Mucosa of descending colon (tissue), 3 donors: ENCODE measurements at places on chromosomes 2 and 18.
A peak's percentile ranks its signal among the peaks of the same experiment; 100 is the strongest.

- DNase-seq, result no peak
Observed at GRCh38 chr2:232993231-232993821, 19.7 kb downstream of the NGEF start.

- no peak for DNase-seq
Observed at GRCh38 chr2:73291461-73292315, 1.7 kb downstream of the EGR4 start.

DNA sequence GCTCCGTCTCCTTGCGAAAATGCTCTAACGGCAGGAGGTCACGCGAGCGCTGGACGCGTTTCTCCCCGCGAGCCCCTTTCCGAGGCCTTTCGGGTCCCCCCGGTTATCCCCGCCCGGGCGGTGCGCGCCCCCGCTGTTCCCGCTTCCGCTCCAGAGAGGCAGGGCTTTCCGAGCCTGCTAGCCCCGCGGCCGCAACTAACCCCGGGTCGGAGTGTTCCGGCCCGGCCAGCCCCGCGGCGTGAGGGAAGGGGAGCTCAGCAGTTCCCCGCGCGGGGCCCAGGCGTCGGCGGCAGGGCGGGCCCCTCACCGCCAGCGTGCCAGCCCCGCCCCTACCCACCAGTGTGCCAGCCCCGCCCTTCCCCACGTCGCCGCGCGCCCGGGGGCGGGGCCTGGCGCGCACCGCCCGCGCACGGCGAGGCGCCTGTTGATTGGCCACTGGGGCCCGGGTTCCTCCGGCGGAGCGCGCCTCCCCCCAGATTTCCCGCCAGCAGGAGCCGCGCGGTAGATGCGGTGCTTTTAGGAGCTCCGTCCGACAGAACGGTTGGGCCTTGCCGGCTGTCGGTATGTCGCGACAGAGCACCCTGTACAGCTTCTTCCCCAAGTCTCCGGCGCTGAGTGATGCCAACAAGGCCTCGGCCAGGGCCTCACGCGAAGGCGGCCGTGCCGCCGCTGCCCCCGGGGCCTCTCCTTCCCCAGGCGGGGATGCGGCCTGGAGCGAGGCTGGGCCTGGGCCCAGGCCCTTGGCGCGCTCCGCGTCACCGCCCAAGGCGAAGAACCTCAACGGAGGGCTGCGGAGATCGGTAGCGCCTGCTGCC is at the start of gene MSH6:
Gene MSH6, plus strand, starts transcription at position 475 of the 815 bp plus-strand sequence. Its CDS starts 89 bp downstream, at position 564.
- peak; percentile 93 for DNase-seq

- DNase-seq, result no peak
Observed at GRCh38 chr2:232386490-232386739, 7.9 kb downstream of the ALPP start.

- DNase-seq, result no peak
Observed at GRCh38 chr2:217980591-217980990, 22.2 kb downstream of the TNS1 start.

DNA sequence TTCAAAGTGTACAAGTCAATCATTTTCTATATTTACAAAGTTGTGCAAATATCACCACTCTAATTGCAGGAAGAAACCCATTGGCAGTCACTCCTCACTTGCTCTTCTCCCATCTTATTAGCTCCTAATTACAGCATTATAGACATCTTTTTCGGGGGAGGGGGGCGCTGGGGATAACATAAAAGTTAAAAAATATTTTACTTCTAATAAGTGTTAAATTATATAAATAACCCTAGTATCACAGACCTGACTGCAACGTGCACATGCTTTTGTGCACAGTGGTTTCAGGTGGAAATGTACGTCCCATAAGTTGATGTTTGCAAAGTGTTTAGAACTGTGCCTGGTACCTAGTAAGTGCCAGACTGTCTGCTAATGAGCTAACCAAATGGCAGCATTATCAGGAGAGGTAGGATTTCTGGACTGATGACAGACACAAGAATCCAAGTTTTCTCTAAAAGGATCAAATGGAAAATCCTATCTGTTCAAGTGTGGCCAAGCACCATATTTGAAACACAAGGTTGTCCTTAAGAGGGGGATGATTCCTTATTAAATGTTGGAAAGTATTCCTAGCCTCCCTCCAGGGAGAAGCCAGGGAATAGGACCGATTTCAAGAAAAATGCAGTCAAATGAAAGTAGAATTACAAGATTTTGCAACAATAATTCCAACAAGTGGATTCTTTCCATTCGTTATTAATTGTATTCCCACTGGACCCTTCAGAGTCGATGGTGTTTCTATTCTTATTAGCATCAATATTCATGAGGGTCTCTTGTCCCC is 70.0 kb downstream of the ACKR3 start:
- no peak for DNase-seq

DNA sequence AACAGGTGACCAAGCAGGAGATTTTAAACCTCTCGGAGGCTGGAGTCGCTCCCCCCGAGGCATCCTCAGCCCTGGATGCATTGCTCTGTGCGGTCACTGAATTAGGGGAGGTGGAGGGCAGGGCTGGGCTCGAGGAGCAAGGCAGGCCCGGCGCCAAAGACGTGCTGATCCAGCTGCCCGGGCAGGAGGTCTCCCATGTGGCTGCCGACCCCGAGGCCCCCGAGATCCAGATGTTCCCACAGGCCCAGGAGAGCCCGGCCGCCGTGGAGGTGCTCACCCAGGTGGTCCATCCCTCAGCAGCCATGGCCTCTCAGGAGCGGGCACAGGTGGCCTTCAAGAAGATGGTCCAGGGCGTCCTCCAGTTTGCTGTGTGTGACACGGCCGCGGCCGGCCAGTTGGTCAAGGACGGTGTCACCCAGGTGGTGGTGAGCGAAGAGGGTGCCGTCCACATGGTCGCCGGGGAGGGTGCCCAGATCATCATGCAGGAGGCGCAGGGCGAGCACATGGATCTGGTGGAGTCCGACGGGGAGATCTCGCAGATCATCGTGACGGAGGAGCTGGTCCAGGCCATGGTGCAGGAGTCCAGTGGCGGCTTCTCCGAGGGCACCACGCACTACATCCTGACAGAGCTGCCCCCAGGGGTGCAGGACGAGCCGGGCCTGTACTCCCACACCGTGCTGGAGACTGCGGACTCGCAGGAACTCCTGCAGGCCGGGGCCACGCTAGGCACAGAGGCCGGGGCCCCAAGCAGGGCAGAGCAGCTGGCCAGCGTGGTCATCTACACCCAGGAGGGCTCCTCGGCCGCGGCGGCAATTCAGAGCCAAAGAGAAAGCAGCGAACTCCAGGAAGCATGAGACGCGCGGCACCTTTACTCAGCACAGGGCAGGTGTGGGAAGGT is 145.1 kb downstream of the PTGR3 start:
- DNase-seq, result no peak

DNA sequence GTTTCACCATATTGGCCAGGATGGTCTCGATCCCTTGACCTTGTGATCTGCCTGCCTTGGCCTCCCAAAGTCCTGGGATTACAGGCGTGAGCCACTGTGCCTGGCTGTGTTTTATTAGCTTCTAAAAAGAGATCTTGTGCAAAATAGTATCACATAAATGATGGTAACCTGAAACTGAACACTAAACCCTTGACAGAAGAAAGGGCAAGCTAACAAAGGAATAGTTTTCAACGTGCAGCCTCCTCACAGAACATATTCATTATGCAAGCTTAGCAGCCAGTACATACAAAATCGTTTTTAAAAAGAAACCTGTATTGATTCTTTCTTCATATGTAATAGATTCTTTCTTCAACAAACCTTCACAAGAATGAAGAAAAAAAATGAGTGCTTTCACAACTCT is 20.6 kb downstream of the CHN1 start:
- no peak for DNase-seq

DNA sequence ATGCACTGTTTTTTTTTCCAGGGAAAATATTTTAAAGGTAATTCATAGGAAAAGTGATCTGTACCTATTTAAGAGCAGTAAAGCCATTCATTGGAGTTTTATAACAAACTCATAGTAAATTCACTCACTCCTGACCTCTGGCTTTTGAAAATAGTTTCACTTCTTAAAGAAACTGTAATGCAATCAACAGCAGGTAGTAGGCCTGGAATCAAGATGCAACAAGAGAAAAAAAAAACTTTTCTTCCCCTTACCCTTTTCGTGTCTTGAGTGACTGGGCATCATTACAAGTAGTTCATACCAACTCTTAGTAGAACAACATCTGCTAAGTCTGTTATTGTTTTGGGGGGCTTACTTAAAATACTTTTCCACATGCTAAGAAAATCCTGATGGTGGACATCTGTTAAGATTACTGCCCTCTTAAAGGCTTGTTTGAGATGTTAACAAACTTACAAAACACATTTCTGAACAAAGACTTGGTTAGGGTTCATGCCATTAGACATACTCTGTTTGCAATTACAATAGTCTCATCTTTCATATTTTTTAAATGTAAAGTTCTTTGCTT is 164.1 kb upstream of the FOSL2 start:
- no peak for DNase-seq

DNA sequence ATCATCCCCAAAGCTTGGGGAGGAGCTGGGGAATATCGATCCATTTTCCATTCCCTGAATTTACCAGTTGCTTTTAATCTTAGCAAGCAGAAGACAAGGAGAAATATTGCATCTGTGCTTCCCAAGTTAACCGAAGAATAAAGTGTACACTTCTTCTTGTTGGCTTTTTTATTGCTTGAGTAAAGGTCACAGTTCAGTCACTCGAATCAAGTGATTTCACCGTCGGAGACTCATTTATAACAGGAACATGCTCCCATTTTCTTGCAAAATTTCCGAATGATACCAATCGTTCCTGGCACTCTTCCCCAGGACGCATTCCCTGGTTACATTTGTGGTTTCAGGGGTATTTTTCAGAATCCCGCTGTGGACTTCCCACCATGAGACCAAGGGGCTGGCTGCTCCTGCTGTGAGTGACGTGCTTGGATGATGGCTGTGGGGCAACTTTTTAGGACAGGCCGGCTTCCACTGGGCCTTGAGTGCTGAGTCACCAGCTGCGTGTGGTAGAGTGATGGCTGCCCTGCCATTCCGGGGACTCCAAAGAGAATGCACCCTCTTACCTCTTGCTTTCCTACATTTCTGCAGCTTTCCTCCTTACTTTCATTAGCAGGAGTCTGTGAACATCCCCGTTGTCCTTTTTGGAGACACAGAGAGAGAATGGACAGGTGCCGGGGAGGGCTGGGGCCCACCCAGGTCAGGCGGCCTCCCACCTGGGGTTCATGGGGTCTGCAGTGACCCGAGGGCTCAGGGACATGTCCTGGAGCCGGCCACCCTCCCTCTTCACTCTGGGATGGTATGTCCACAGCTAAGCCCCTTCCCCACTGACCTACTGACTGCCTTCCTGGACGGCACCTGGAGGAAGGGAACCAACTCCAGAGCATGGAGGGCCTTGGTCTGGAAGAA is 60.7 kb upstream of the HDAC4 start:
- DNase-seq, result no peak

- DNase-seq, result no peak
Observed at GRCh38 chr18:28494151-28494550, 317.2 kb upstream of the CDH2 start.

DNA sequence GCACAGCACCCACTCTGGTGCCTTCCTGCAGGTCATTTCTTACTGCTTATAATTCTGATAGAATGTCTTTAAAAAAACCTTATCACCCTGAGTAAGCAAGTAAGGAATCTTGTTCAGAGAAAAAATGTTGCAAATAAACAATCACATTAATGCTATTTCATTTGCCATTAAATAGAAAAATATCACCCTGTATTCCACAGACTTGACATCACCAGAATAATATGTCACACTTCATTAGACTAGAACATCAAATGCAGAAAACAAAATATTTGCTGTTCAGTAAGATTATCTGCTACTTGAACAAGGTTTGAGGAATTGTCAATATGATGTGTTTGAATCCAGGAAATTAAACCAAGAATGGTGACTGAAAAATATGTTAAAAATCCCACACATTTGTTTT is 236.6 kb upstream of the MMADHC start:
- no peak for DNase-seq

GRCh38 chr18:79374408-79375171 is 21.1 kb upstream of the NFATC1 start:
- no peak for DNase-seq

DNA sequence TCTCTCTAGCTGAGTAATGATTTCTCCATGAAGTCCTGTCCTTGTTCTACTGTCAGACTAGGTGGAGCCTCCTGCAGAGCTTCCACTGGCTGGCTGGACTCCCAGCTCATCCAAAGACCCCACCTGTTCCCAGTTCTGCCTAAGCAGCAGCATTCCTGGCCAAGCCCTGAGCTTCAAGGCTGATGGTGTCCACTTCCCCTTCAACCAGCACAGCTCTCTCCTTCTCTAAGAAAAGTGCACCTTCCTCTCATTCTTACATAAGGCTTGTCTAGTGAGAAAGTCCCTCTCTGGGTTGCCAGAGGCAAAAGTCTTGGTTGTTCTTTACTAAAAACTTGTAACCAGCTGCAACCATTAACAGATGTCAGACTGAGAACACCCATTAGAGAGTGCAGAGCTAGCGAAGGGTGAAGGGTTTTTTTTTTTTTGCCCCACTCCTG is 58.9 kb downstream of the CXCR4 start:
- no peak for DNase-seq

DNA sequence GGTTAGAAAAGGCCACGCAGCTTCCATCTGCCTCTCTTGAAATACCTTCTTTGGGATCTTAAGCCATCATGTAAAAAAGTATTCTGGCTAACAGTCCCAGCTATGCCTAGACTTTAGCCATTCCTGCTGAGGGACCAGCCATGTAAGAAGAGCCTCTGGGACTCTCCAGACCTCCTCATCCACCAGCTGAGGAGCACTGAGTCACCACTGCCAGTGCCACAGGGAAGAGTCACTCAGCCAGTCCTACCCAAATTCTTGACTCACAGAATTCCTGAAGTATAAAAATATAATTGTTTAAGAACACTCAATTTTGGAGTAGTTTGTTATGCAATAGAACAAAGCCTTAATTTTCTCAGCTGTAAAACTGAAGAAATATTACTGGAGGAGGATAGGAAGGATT is 436.7 kb downstream of the ZEB2 start:
- DNase-seq, result no peak

DNA sequence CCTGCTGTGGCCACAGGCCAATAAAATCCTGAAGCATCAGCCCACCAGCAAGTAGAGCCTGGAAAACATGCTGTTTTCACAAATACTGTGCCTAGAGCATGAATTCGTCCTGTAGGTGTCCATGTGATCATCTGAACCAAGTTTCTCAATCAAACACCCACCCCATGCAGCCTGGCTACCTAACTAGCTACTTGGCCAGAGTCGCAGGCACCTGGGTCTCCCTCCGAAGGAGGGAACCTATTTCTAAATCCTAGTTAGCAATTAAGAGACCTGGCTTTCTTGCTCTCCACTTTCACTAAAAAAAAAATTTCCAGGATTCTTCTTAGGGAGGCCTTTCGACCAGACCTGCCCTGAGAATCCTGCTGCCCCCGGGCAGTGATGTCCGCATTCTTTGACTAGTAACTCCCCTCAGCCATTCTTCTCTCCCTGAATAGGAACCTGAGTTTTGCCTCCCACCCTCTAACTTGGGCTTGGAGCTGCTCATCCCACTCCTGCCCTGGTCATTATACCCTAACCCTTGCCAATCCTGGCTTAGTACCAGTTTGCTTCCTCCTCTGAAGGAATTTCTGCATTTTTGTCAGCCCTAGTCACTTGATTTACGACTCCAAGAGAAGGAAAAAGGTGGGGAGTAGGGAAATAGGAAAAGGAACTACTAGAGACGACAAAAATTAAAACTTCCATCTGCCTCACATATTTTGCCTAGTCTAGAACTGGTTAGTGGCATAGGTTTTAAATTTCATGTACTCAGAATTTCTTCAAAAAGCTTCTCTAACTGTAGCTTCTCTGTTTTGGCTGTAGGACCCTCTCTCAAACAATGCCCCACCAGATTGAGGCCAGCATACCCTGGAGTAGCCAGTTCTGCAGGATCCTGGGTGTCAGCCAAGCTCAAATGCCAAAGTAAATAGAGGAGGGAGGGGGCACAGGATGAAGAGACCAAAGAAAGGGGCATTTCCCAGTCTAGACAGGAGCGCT is 25.4 kb upstream of the TANK start:
- DNase-seq, result peak; percentile 55

- no peak for DNase-seq
Observed at GRCh38 chr2:234751275-234751973, 200.4 kb upstream of the SH3BP4 start.
